ENCODE measurements at places on chromosomes 4 and X.
A peak's percentile ranks its signal among the peaks of the same experiment; 100 is the strongest.

DNA sequence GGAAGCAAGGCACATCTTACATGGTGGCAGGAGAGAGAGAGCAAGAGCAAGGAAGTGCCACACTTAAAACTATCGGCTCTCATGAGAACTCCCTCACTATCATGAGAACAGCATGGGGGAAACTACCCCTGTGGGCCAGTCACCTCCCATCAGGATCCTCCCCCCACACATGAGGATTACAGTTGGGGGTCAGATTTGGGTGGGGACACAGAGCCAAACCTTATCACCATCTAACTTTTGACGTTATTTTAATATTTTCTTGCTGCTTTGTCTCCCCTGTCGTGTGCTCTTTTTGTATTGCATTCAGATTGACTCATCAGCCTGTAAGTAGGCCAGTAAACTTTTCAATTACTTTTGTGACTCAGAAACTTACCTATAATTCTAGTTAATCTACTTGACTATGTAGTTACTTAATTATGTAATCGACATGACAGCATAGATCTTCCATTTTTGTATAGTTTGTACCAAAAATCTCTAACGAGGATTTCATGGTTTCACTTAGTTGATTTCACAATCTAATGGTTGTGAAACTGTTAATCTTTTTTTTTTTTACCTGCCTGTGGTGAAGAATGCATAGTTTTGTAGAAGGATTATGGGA lies 18.3 kb downstream of the STIM2 start:
- DNase-seq, result no peak

DNA sequence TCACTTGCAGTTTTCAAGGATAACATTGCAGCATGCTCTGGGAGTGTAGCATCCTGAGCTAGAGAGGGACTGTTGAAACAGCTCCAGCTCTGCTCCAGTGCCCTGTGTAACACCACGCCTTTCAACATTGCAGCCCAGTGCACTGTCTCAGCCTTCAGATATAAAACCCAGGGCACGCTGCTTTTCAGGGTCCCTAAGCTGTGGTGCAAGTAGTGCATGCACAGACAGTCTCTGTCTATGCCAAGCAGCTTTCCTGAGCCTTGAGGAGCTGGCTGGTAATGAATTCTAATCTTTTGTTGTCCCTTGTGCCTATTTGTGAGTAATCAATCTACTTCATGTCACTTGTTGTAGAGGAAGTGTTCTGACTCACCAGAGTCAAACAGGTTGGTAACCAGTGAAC lies 897.0 kb downstream of the ARAP2 start:
- DNase-seq, result no peak

GRCh38 chr4:118745357-118745756 lies 60.2 kb downstream of the METTL14 start:
- no peak for DNase-seq

- DNase-seq, result no peak
These were observed 254.9 kb upstream of the ZCCHC13 start for GRCh38 chrX:74049126-74049525.

- DNase-seq, result no peak
These were observed 980 bp downstream of the AP1S2 start for GRCh38 chrX:15853586-15854079.

GRCh38 chr4:89518259-89518658 lies 210.7 kb upstream of the GPRIN3 start:
- DNase-seq, result no peak

GRCh38 chrX:23589496-23589895 lies 77.8 kb upstream of the PRDX4 start:
- DNase-seq, result no peak

- DNase-seq, result no peak
These were observed 881.0 kb downstream of the PCDH18 start for GRCh38 chr4:136651278-136651667.

DNA sequence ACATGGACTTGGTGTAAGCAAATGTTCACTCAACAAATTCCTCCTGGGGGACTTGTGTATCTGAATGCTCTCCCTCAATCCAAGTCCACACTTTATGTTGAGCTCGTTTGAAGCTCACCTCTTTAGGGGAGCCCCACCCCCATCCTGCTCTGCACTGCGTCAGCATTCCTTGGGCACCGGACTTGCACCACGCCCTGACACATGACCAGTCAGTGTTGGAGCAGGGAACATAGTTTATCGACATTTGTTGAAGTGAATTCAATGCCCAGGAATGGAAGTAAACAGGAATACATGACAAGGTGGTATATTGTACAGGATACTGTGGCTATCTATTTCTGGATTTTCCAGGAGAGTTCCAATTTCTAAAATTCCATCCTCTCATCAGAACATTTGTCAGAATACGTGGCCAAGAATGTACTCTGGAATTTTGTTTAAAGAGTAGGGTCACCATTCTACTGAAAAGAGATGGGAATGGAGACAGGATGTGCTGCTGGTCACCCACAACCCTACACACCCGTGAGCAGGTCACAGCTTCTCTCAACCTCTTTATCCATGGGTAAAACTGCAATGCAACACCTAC lies 60.0 kb upstream of the LNX1 start:
- no peak for DNase-seq

- no peak for DNase-seq
These were observed 72.6 kb downstream of the PITX2 start for GRCh38 chr4:110550260-110550659.

DNA sequence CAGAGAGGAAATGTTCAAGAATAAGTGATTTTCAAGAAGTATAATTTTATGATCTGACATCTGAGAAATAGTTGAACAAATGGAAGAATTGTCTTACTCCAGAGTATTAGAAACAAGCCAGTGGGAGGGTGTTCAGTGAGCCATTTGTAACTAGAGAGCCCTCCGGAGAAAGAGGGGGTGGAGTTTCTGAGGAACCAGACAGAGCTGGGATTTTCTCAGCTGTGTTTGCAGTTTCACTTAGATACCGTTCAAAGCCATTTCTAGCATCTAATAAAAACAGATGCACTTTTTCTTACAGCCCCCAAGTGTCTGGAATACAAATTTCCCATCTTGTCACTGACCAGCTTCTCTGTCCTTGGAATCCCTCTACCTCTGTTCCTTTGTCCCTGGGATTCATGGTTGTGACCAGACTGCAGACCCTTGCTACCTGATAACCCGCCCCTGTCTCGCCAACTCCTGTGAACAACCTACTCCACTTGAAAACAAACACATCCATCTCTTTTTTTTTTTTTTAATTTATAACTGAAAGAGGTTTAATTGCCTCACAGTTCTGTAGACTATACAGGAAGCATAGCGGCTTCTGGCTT lies 132.8 kb upstream of the KLF3 start:
- no peak for DNase-seq

GRCh38 chrX:67893931-67894330 lies 350.1 kb downstream of the AR start:
- DNase-seq, result no peak

DNA sequence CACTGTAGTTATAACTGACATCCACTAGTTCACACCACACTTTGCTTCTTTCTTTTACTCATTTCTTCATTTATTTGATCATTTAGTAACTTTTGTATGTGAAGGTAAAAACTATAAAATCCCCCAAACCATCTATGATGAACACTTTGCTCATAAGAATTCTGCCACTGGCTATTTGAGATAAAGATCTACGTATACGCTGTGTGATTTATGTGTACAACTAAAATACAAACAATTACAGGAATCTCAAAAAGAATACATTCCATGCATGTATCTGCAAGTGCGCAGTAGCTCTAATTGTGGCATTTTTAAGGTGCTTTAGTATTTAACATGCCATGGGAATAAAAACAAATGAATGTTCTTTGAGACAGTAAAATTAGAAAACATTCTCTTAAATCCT lies 156.9 kb upstream of the NAP1L5 start:
- DNase-seq, result no peak

DNA sequence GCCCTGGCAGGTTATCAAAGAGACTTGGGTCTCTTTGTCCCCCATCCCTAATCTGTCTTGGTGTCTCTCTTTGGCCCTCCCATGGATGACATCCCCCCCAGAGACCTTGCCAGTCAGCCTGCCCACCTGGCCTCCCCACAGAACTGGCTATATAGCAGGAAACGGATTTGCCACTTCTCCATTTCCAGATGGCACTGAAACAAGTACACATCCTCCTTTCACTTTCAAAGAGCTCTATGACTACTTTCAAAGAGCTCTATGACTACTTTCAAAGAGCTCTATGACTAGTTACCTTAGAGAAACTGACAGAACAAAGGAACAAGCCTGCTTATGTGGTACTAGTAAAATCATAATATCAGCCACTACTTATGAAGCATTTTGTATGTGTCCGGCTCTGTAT lies 175.3 kb downstream of the MAML3 start:
- DNase-seq, result peak; percentile 9

- no peak for DNase-seq
These were observed at the start of gene SCRG1 for GRCh38 chr4:173398779-173399415. Gene SCRG1 (minus strand): TSS chr4:173399116. CDS start chr4:173391414, 7,702 bp downstream.

DNA sequence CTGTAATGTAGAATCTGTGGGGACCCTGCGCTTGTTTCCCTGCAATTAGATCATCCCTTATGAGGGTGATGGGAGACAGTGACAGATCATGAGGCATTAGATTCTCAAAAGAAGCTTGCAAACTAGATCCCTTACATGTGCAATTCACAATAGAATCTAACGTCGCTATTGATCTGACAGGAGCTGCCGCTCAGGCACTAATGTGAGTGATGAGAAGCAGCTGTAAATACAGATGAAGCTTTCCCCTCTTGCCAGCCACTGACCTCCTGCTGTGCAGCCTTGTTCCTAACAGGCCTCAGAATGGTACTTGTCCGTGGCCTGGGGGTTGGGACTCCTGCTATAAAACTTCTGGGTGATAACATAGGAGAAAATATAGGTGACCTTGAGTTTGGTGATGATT lies 1076.8 kb downstream of the PDHA2 start:
- no peak for DNase-seq

- no peak for DNase-seq
These were observed 29.8 kb upstream of the ARHGAP24 start for GRCh38 chr4:85445050-85445639.

DNA sequence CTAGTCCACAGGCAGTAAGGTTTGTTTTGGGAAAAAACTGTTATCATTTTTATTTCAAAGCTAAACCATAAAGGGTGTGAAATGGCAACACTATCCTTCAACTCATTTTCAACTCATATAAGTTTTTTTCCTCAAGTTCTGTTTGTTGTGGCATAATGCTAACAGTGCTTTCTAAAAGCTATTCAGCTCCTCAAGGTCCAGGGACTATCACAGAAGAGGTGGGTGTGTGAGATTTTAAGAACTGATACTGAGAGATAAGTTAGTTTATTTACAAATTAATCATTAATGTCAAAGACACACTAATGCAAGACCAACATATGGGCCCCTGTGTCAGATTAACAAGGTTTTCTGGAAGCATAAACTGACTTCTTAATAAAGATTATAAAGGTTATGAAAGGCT lies 11.8 kb downstream of the UGT2B15 start:
- no peak for DNase-seq

GRCh38 chrX:19358521-19358920 lies 14.8 kb downstream of the PDHA1 start:
- no peak for DNase-seq

GRCh38 chrX:16852617-16853179 lies 17.5 kb downstream of the RBBP7 start:
- no peak for DNase-seq

DNA sequence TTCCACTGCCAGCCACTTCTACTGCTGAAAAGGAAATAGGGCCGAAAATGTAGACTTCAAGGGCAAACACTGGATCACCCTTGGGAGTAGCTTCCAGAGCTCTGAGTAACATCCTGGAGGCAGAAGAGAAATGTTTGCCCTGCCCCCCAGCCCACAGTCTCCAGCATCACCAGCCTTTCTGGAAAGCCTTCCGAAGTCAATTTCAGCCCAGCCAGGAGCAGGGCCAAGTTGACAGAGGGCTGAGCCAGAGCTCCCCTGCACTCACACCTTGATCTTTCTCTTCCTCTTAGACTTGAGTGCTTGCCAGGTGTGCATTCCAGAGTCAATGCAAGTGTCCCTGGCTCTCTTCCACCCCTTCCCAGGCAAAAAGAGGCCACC lies 35.2 kb downstream of the SLC25A5 start:
- DNase-seq, result no peak

GRCh38 chr4:11495291-11495690 lies 66.6 kb upstream of the HS3ST1 start:
- DNase-seq, result no peak

DNA sequence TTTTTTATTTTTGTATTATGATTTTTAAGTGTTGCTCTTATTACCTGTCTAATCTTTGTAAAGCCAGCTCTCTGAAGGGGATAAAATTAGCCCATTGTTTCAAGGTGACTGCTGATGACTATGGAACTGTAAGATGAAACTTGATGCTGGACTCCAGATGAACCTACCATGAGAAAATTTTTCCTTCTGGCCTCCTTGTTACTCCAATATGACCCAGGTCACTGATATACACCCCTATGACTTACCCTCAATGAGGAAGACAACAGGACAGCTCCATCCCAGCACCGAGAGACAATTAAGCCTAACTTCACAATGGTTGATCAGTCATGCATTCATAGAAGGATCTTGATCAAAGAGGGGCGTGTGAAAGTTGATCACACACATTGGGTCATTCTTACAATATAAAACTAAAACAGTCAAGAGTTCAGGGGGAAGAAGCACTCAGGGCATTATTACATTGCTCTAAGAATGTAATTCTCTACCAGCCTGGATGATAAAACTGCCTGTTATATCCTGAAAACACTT lies 230.8 kb upstream of the AGTR2 start:
- DNase-seq, result no peak

DNA sequence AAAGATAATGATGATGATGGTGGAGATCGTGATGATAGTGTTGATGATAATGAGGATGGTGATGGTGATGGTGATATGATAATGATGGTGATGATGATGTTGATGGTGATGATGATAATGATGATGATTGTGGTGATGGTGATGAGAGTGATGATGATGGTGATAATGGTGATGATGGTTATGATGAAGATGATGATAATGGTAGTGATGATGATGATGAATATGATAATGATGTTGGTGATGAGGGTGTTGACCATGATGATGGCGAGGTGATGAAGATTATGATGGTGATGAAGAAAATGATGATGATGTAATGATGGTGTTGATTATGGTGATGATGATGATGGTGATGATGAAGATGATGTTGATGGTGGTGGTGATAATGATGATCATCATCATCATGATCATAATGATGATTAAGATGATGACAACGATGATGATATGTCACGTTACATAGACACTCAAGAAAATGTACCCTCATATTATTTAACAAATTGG lies 1106.4 kb downstream of the NLGN4X start:
- DNase-seq, result no peak

GRCh38 chr4:73404457-73404856 lies 370 bp downstream of the ALB start:
- no peak for DNase-seq

GRCh38 chr4:98480535-98480934 lies 177.9 kb downstream of the TSPAN5 start:
- no peak for DNase-seq

DNA sequence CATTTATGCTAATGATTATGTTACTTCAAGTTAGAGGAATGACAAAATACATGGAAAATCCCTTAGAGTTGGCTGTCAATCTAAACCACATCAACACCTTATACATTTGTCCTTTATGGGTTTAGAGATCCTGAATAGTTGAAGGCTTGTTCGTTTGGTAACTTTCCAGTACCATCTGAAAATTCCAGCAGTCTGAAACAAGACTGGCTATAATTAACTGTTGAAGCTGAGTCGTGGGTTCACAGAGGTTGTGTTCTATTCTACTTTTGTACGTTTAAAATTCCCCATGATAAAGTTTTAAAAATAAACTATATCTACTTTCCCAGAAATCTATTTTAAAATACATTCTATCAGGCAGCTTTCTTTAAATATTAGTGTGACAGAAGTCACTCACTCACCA lies 73.0 kb downstream of the USP46 start:
- no peak for DNase-seq

GRCh38 chr4:158169506-158169905 lies 3.3 kb downstream of the GASK1B start:
- no peak for DNase-seq

- no peak for DNase-seq
These were observed 157.1 kb downstream of the CDS1 start for GRCh38 chr4:84740057-84740456.

All from stimulated activated CD4-positive, alpha-beta T cell treated with anti-CD3 and anti-CD28 coated beads, Interleukin-15, amount 100 ng/mL, for 24 hours (primary cell).